Ovary (tissue), 10 donors: ENCODE measurements at places on chromosomes 1 and 21. TPM values are rescaled to one million over a fixed set of nuclear protein-coding genes. Genes with fewer than 3 reads are reported as not detected.
A peak's percentile ranks its signal among the peaks of the same experiment; 100 is the strongest.

- no peaks in the 10 kb centered on the region for H3K27me3 ChIP-seq
- H3K4me3 ChIP-seq = no peak overlapping the region
- no peak for DNase-seq
- no peak overlapping the region for H3K27ac ChIP-seq
Measured at GRCh38 chr1:234975941-234976860, 152.4 kb downstream of the TOMM20 start.

GRCh38 chr1:33805988-33806387, 57.9 kb upstream of the HMGB4 start:
- H3K4me1 ChIP-seq = no peaks in the 10 kb centered on the region
- no peak for DNase-seq
- no peaks in the 10 kb centered on the region for H3K27me3 ChIP-seq

DNA sequence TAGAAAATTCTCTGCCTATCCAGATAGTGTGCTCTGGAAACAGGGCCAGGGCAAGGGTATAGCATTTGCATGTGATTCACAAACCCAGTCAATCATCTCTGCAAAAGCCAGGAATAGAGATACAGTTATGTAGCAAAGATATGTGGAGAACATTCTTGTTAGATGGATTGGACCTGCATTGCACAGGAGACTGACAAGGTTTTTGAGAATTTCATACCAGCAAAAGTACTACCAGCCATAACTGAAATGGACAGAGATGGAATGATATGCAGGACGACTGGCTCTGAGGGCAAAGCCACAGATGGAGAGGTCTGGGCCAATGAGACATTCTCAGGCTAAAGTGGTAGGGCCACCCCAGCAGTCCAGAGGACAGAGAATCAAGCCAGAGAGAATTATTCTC, 24.7 kb downstream of the SCMH1 start:
- no peaks in the 10 kb centered on the region for H3K4me1 ChIP-seq
- no peak overlapping the region for H3K27ac ChIP-seq
- H3K36me3 ChIP-seq = no peaks in the 10 kb centered on the region
- H3K4me3 ChIP-seq = no peak overlapping the region

- no peaks in the 10 kb centered on the region for H3K27me3 ChIP-seq
- no peak for DNase-seq
- H3K4me3 ChIP-seq = no peak overlapping the region
- H3K36me3 ChIP-seq = no peaks in the 10 kb centered on the region
- H3K27ac ChIP-seq = no peak overlapping the region
Measured at GRCh38 chr1:222006715-222007114, 264.8 kb upstream of the DUSP10 start.

GREM2 gene
- polyA plus RNA-seq = 8.5 TPM

DNA sequence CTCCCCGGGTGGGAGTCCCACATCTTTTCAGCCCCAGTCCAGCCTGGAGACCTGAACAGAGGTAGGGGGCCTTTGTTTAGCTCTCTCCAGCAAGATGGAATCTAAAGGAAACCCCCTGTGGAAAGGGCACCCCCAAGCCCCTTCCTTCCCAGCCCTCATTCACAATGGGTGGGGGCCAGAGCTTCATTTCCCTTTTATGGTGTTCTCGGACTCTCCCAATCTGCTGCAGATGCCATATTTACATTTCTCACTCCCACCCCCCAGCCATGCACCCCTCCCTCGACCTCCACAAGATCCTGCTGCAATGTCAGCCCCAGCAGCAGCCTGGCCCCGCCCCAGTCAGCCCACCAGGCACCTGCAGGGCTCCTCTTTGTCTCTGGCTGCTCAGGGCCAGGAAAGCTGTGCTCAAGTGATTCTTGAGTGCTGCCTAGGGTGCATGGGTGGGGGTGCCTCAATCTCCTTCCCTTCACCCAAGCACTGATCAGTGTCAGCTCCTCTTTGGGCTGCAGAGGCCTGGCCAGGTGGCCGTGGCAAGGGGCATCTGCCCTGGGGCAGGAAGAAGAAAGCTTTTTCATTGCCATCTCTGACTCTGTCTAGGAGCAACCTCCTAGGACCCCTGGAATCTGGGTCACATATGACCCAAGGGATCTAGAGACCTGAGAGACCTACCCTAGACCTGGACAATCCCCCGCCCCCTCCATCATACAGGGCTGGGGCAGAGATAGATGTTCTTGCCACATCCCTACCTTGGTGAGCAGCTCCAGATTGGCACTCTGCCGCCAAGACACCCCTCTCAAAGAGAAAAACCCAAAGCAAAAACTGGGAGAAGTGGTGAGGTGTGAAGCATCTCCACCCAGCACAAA, 1.7 kb downstream of the KIF21B start:
- H3K4me3 ChIP-seq = no peak overlapping the region
- H3K27ac ChIP-seq = no peak overlapping the region
- no peaks in the 10 kb centered on the region for H3K36me3 ChIP-seq
- peaks cover 5% of the 10 kb centered on the region for H3K4me1 ChIP-seq
- no peaks in the 10 kb centered on the region for H3K27me3 ChIP-seq

GRCh38 chr1:56146449-56146848, 432.9 kb downstream of the PLPP3 start:
- no peaks in the 10 kb centered on the region for H3K27me3 ChIP-seq
- no peaks in the 10 kb centered on the region for H3K36me3 ChIP-seq
- H3K27ac ChIP-seq = no peak overlapping the region
- no peak for DNase-seq
- H3K4me1 ChIP-seq = peaks cover 2% of the 10 kb centered on the region
- no peak overlapping the region for H3K4me3 ChIP-seq

TEX38 gene
- polyA plus RNA-seq = not detected

DNA sequence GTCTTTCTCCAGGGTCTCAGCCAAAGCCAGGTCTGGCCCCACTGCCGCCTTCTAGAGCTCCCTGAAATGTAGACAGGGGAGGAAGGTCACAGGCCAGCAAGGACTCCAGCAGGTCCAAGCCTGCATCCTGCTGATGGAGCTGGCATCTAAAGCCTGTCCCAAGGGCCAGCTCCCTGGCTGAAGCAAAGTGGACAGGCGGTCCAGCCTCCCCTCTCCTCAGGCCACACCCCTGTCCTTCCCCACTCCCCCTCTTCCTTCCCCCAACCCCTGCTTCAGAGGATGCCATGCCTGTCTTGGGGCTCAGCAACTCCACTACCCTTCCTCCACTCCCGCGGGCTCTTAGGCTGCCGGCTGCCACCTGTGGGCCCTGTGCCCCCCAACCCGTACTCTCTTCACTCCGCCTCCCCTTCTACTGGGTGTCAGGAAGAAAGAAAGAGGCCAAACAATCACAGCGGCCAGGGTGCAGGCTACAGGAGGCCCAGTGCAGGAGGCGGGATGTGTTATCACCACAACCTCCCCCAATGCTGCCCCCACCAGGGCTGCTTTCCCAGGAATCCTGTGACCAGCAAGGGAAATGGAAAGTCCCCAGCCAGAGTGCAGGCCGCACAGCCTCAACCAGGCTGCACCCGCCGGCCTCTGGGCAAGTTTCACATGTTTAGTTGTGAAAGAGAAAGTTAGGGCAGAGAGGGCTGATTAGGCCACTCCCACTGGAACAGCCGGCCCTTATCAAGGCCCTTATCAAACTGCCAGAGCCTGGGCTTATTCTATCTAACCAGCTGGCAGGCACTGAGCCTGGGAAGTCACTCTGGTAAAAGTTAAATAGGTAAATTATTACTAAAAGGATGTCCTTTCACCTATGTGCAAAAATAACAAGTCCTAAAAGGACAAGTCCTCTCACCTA, 34.1 kb downstream of the ACOT7 start:
- H3K27me3 ChIP-seq = no peaks in the 10 kb centered on the region
- H3K4me3 ChIP-seq = no peak overlapping the region
- no peaks in the 10 kb centered on the region for H3K36me3 ChIP-seq
- peaks cover 15% of the 10 kb centered on the region for H3K4me1 ChIP-seq
- H3K27ac ChIP-seq = peak overlapping the region; percentile 35
- DNase-seq = peak; percentile 71

KIAA1614 gene
- polyA plus RNA-seq = 10.5 TPM
